ENCODE measurements at places on chromosomes 4 and X.

GRCh38 chr4:140331245-140331644 is 42.2 kb upstream of the SCOC start:
- no peak for DNase-seq

DNA sequence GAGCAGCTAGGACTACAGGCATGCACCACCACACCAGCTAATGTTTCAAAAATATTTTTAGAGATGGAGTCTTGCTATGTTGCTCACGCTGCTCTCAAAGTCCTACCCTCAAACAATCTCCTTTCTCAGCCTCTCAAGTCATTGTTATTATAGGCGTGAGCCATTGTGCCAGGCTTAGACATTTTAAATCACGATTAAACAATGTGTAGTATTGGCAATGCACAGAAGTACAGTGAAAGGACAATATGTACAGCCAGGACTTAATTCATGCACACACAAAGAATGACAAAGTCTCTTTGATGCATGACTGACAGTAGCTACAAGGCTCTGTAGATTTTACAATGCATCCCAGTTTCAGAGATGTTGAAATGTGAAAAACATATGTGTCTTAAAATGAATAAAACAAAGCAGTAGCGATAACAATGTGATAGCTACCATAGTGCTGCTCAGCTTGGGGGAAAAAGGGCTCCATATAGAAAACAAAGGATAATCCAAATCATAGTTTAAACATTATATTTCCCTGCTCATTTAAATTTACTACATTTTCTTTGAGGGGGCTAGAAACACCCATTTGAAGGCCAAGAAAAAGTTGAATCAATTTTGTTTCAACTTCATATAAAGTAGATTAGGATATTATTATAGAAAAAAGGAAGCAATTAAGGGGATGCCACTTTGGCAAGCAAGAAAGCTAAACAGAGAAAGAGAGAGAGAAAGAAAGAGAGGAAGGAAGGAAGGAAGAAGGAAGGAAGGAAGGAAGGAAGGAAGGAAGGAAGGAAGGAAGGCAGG is 272.4 kb upstream of the SMIM31 start:
- no peak for DNase-seq

DNA sequence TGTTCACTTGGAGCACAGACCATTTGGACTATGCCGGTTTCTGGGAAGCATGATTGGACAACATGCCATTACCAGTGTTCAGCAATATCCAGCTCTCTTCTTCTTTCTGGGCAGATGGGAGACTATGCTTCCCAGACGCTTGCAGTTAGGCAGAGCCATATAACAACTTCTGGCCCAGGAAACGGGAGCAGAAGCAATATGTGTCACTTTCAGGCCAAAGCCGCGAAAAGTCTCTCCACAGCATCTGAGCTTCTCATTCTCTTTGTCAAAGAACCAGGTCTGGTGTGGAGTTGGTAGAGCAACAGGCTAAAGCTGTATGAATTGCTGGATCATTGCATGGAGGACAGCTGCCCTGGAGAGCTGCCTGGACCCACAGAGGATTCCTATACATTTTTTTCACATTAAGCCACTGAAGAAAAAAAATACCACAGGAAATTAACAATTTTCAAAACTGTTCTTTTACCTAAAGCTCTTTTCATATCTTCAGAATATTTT is 131.4 kb upstream of the FRG1 start:
- no peak for DNase-seq

DNA sequence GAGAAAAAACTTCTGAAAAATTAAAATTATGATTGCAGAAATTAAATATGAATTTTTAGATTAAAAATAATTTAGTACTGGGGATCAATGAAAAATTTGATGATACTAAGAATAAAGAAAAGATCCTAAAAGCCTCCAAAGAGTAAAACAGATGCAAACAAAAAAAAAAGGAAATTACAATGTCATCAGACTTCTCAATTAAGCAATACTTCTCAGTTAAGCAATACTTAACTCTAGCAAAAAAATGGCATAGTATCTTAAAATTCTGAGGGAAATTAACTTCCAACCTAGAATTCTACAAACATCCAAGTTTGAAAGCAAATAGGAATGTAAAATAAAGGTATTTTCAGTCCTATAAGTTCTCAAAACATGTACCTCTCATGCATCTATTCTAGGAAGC is 141.2 kb upstream of the INTU start:
- no peak for DNase-seq

DNA sequence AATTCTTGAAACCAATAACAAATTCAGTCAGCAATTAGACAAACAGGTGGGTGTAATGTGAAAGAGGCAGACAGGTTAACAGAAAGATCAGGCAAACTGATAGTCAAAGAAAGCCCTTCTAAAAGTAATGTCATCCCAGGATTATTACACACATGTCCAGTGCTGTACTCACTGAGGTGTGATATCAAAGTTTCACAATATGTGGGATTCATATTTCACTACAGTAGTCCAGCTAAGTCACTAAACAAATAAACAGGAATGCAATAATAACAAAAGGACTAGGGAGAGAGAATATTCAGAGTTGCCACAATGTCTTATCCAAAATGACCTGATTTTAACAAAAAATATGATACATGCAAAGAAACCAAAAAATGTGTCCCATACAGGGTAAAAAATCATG is 787.5 kb downstream of the FSTL5 start:
- DNase-seq, result no peak

DNA sequence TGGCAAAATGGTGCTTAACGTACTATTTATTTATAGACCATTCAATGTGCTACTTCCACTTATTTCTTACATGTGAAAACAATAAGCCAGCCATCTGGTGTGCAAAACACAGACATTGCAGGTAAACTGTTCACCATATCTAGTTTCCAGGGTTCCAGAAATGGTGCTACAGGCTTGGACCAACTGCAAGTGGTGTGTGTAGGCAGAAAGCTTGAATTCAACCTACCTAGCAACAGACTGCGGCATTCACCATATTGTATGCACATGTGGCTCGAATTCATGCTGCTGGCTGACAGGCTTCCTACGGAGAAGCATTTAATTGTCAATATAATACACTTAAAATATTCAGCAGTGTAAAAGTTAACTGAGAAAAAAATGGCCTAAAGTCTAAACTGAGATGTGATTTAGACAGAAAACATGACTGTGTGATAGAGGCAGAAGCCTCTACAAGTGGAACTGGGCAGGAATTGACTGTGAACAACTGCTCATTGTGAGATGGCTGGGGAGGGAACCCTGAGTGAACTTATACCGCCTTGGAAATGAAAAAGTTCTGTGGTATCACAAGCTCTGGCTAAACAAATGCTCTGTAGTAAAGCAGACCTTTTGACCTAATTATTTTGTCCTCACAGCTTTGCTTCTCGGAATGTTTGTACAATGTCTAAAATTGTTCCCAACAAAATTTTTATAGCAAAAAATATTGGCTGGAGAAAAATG is 434.7 kb downstream of the GRIA2 start:
- DNase-seq, result no peak

DNA sequence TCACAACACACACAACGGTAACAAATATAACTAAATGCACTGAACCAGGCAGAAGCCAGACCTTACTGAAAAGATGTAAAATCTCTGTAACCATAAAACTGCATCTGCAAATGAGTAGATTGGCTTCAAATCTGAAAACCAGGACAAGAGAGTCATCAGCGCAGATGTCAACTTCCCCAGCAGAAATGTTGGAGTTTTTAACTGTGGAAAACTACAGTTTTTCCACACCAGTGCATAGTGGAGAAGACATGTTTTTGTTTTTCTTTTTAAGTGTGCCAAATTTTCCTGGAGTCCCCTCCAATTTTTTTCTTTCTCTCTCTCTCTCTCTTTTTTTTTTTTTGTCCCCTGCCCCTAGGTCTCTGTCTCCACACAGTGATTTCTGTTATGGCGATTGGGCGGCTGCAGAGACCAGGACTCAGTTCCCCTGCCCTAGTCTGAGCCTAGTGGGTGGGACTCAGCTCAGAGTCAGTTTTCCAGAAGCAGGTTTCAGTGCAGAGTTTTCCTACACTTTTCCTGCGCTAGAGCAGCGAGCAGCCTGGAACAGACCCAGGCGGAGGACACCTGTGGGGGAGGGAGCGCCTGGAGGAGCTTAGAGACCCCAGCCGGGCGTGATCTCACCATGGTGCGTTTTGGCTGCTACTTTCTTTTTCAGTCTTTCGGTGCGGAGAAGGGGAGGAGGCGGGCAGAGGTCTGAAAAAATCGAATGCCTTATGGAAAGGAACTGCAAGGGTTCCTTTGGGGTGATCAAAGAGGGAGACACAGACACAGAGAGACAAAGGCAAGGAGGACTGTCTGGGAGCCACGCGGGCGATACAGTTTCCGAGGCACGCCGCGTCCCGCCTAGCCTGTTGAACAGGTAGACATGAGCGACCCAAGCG is at the start of gene GUCY1A1:
TSS of gene GUCY1A1 (plus strand) at position 505 of the 878 bp plus-strand sequence. CDS start 30,020 bp downstream, outside the sequence.
- no peak for DNase-seq

DNA sequence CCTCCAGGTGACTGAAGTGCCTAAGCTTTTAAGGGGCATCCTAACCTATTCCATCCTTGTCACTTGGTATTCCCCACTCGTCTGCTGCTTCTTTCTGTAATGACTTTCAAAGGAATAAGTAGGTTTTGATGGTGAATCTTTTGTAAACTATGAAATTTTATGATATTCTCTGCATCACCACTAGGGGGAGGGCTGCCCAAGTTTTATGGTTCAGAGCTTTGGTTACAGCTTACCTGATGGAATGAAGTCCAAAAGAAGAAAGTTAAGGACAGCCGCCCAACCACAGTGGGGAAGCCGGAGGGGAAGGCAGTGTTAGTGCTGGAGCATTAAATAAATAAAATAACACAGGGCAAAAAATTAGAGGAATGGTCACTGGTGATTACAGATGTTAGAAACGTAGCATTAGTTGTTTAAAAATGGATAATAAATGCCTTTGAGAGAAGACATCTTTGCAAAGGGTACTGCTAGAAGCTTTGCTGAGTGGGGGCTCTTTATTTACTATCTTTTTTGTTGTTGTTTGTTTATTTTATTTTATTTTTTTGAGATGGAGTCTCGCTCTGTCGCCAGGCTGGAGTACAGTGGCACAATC is 204.9 kb downstream of the GBA3 start:
- DNase-seq, result no peak

- no peak for DNase-seq
Observed at GRCh38 chr4:119873794-119874325, 192.8 kb downstream of the MAD2L1 start.

DNA sequence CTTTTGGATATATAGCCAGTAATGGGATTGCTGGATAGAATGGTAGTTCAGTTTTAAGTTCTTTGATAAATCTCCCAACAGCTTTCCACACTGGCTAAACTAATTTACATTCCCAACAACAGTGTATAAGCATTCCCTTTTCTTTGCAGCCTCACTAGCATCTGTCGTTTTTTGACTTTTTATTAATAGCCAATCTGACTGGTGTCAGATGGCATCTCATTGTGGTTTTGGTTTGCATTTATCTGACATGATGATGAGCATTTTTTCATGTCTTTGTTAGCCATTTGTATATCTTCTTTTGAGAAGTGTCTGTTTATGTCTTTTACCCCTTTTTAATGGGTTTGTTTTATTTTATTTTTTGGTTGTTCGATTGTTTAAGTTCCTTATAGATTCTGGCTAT is 13.3 kb downstream of the UBQLN2 start:
- DNase-seq, result no peak

DNA sequence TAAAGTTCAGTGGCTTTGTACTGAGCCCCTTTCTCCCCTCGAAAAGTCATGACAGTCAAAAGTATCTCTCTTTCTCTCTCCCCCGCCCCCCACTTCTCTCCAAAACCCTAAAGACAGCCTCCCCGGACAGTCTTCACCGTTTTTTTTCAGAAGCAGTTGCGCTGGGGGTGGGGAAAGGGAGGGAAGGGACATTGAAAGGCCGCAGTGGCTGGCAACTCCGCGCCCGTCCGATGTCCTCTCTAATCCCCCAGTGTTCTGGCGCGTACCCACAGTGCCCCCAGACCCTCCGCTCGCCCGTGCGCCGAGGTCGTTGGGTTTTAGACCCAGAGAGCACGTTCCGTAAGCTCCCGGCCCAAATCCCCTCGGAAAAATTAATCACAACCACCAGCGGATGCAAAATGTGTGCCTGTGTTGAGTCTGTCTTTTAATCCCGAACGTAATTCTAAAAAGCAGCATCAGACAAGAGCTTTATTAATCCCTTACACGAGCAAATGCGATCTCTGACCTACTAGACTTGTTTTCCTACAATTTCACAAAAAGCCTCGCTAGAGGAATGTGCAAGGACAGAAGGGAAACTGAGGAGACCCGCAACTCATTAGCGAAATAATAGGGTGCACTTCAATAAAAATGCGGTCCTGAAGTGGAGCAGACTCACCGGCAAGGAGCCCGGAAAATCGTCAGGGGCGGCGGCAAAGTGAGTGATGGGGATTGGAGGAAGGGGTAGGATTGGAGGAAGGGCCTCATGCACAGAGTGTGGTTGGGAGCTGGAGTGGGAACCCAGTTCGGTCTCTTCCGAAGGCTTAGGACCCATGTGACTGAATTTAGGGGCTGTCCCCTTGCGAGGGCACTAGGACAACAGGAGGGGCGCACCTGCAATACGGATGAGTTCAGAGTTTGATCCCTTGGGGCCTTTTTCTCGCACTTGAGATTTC is 12.2 kb upstream of the PRDM8 start:
- no peak for DNase-seq

- DNase-seq, result no peak
Observed at GRCh38 chr4:95572304-95572991, 23.7 kb upstream of the UNC5C start.

DNA sequence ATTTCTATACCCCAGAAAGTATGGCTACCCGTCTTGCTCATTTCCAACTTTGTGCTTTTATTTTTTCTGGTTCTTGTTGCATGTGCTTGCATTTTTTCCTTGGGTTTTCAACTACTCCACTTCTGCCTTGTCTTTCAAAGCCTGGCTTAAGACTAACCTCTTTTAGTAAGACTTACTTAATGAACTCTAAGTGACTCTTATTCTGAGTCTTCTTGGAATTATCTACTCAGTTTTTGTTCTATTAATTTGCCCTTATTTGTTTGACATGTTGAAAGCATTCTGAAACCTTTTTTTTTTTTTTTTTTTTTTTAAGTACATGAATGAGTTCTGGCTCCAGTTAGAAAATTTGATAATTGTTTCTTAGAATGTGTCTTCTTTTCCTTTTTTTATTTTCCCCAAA is 74.8 kb downstream of the SLIT2 start:
- no peak for DNase-seq

- no peak for DNase-seq
Observed at GRCh38 chr4:8394061-8394519, 46.4 kb downstream of the ACOX3 start.

DNA sequence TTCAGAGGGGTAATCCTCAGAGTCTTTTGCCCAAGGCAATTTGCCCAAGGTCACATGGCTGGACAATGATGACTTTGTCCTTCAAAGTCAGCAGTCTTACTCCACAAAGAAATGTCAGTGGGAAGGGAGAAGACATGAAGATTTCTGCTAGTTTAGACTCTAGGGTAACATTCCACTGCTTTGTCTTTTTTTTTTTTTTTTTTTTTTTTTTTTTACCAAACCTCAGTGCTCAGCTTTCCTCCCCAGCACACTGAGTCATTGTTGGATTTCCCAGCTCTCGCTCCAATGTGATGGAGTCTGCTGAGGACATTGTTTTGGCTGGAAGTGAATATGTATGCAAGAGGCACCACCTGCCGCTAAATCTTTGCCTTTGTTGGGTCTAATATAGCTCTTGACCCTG is 7.2 kb upstream of the C1QTNF7 start:
- no peak for DNase-seq

Measured in GM06990 (cell line).